ENCODE measurements at places on chromosomes 6 and 20. TPM values are rescaled to one million over a fixed set of nuclear protein-coding genes. Genes with fewer than 3 reads are reported as not detected.

DNA sequence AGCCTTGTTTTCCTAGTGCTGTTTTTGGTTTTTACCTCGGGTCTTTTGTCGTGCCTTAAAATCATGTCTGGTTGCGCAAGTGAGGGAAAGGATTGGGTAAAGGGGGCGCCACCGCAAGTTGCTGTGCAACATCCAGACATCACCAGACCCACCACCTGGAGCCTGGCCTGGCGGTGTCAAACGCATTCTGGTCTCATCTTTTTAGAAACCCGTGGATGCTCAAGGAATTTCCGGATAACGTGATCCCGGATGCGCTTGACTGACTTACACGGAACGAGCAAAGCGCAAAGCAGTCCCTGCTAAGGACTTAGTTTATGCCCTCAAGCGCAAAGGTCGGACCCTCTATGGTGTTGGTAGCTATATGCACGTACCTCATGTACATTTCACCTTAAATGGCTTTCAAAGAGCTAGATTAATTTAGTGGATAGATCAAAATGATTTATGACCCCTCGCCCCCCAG, 105.2 kb downstream of the OR2B2 start:
- no peak for DNase-seq

MYCT1 gene
- total RNA-seq: 156 TPM

GRCh38 chr6:170128346-170128745, 162.5 kb downstream of the DLL1 start:
- DNase-seq: no peak

GRCh38 chr6:120779441-120779840, 554.8 kb downstream of the TBC1D32 start:
- DNase-seq: no peak

DNA sequence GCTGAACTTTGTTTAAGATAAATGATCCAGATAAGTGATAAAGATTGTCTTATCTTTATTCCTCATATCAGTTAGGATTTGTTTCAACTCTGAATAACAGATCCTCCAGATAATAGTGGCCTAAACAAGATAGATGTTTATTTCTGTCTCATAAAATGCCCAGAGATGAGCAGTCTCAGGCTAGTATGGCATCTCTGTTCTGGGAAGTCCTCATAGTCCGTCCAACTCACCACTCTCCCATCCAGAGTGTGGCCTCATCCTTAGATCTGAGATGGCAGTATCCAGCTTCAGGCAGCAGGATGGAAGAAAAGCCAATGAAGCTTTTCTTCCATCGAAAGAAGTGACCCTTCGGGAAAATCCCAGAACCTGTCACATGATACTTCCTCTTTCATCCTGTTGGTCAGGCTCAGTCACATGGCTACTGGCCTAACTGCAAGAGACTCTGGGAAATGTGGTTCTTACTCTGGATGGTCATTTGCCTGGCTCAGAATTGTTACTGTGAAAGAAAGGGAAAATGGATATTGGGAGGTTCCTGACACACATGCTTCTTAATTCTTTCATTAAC, 29.4 kb upstream of the TAGAP start:
- DNase-seq: peak; percentile 9

DNA sequence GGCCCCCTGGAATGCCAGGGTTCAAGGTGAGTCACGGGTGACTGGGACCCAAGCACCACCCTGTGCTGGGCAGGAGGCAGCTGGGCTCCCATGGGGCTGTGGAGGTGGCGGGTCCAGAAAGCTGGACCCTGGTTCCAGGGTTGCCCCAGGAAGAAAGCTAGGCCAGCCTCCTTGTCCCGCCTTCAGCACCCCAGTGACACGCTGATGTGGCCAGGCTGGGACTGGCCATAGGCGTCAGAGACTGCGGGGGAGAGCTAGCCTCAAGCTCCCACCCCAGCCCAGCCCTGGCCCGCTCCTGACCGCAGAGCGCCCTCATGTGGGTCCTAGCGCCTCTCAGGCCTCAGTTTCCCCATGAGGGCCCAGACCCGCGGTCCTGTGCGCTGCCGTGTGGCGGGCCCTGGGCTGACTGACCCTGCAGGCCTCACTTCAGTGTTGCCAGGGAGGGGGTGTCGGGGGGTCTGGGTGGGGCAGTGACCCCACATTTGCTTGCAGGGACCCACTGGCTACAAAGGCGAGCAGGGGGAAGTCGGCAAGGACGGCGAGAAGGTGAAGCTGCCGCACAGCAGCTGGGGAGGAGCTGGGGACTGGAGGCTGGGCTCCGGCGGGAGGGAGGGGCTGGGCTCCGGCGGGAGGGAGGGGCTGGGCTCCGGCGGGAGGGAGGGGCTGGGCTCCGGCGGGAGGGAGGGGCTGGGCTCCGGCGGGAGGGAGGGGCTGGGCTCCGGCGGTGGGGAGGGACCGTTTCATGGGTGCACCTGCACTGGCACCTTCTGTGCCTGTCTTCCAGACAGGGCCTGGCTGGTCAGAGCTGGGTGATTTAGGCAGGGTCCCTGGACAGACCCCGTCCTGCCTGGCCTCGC, 7.9 kb downstream of the COL9A3 start:
- no peak for DNase-seq

- no peak for DNase-seq
Measured at GRCh38 chr6:165941786-165942185, 225.9 kb downstream of the TBXT start.

CRISP3 gene
- total RNA-seq: not detected

FOXC1 gene
- 7.9 TPM for total RNA-seq

SYCP2 gene
- 0.23 TPM for total RNA-seq

GRCh38 chr6:146847426-146847825, 248.7 kb downstream of the ADGB start:
- DNase-seq: no peak

SEMG1 gene
- total RNA-seq: not detected

- DNase-seq: no peak
Measured at GRCh38 chr20:33522256-33522820, 32.4 kb downstream of the CBFA2T2 start.

DNA sequence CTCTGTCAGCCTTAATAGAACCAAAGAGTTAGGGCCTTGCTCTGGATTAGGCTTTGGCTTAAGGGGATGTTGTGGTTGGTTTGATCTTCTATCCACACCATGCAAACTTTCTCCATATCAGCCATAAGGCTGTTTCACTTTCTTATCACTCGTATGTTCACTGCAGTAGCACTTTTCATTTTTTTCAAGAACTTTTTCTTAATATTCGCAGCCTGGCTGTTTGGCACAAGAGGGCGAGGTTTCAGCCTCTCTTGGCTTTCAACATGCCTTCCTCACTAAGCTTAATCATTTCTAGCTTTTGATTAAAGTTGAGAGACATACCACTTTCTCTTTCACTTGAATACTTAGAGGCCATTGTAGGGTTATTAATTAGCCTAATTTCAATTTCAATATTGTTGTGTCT, 193.1 kb downstream of the NRN1 start:
- DNase-seq: no peak

MOXD1 gene
- 7.5 TPM for total RNA-seq

GRCh38 chr6:34272013-34272926, 23.5 kb upstream of the SMIM29 start:
- DNase-seq: no peak
